ENCODE measurements at places on chromosomes 5 and 9.

DNA sequence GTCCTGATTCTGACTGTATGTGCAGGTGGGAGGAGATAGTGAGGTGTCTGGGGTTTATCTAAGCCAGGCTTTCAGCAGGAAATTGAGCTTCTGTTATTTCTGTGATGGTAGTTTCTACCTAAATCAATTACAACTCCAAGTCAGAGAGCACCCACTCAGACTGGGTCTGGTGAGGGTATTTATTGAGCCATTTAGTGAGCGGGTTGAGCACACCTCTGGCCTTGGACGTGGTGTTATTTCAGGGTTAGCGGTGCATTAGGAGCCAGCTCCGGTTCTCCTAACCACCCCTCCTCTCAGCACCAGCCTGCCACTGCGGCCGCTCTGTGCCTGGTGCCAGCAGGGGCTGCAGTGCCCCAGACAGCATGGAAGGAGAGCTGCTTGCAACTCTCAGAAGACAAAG lies 238.9 kb downstream of the CACNA1B start:
- DNase-seq: no peak

DNA sequence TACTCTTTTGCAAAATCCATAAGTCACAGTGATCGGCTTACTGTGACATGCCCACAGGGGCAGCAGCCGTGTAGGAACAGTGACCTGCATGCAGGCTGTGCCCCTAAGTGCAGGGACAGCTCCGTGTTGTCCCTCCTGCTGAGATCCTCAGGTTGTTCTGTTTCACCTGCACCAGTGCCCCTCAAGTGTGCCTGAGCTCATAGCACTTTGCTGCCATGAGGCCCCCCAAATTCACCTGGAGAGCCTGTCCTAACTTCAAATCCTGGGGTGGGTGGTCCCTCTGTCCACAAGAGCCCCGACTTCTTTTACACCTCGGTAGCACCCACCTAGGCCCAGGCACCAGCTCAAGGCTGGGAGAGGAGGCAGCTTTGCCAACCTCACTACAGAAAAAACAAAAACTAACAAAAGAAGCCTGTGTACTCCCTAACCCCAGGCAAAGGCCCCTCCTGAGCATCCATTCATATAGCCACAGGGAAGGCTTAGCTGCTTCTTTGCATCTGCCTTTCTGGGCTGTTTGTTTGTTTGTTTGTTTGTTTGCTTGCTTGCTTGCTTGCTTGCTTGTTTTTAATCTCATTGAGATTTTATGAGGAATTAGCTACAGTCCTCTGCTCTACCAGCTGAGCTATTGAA lies 214.5 kb downstream of the AUH start:
- no peak for DNase-seq

DNA sequence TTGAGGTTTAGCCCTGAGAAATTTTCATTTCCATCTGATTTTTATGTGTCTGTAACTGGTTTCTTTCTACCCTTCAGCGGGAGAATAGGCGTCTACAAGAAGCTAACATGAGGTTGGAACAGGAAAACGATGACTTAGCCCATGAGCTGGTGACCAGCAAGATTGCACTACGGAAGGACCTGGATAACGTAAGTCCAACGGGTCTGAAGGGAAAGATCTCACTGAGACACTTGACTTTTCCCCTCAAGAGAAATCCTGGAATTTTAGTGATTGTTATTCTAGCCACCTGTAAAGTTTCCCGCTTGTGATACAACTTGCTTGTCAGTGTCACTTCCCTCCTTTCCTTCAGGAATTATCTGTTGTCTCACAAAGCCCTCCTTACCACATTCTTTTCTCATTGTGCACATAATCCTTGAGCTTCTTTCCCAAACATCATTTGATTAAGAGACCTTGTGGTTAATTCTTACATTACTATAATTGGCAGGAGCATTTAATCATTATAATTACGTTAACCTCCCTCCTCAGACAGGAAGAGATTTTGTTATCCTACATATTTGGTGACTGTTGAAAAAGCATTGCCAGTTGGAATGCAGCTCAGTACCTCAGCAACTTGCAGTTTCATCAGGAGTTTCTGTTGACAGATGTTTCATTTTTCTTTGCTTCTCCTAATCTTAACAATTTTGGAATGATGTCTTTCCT lies 56.9 kb downstream of the GPR21 start:
- DNase-seq: no peak

DNA sequence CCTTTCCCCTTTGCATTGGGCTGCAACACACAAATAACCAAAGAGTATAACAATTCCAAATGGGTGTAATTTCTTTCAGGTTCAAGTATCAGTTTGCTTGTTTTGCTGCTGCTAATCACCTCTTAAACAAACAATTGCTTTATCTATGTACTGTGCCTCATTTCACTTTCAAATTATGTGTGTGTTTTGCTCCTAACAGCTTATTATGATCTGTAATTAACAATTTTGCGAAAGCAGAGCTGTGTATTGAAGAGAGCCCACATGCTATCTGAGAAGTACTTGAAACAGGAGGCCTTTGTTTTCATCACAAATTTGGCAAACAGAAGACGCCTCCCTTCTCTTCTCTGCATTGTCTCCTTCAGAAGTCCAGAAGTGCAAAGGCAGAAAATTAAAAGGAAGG lies 312.0 kb downstream of the TLE1 start:
- no peak for DNase-seq

GRCh38 chr9:74117731-74118130 lies 379.4 kb upstream of the RORB start:
- no peak for DNase-seq

Measured in stimulated activated CD4-positive, alpha-beta T cell treated with anti-CD3 and anti-CD28 coated beads, TNF-alpha, amount 100 ng/mL, for 1 hour (primary cell).